Stimulated activated CD4-positive, alpha-beta T cell treated with anti-CD3 and anti-CD28 coated beads, Interleukin-15, amount 100 ng/mL, for 1 hour (primary cell): ENCODE measurements at places on chromosomes 4 and X.

DNA sequence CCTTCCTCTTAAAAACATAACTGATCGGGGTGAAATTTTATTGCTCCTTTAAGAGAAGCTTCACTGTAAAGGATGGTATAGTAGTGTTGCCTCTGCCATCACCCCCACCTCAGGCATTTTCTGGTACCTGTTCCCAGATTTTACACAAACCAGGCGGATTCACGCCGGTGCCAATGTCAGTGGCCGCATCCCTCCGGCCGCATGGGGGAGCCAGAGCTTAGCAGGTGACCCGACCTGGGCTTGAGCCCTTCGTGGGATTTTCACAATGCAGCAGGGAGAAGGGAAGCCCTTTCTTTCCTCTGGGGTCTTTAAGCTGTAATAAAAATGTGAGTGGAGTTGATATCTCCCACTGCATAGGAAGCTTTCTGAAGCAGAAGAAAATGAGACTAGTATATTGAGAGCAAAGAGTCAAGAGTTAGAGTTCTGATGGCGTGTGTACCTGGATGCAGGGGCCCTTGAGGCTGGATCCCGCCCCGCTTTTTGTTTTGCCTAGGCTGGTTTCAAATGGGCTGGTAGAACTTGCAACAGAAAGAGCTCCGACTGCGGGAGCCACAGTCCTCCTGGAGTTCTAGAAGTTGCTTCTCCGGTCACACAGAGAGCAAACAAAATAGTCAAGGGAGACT lies 59.4 kb downstream of the POLR2B start:
- DNase-seq = no peak

DNA sequence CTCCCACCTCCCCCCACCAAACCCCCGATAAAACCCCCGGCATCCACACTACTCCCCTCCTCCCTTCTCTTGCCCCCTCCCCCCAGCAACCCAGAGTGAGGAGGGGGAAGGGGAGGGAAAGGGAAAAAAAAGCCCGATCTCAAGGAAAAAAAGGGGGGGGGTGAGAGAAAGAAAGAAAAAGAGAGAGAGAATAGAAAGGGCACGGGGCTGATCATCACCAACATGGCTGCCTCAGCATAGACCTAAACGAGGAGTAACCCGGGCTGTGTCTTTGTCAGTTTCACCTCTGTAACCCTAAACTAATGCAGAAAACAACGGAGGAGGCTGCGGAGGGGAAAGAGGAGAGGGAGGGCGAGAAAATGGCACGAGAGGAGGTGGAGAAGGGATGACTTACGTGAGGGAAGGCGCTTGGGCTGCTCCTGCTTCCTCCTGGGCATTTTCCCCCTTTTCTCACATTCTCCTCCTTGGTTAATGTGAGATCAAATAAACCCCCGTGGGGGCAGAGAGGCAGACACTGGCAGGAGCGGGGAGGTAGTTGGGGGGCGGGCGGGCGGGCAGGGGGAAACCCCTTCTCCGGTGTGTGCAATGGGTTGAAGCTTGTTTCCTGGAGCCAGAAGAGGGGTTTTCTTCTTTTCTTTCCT lies 532 bp downstream of the ZNF827 start:
- peak; percentile 5 for DNase-seq

DNA sequence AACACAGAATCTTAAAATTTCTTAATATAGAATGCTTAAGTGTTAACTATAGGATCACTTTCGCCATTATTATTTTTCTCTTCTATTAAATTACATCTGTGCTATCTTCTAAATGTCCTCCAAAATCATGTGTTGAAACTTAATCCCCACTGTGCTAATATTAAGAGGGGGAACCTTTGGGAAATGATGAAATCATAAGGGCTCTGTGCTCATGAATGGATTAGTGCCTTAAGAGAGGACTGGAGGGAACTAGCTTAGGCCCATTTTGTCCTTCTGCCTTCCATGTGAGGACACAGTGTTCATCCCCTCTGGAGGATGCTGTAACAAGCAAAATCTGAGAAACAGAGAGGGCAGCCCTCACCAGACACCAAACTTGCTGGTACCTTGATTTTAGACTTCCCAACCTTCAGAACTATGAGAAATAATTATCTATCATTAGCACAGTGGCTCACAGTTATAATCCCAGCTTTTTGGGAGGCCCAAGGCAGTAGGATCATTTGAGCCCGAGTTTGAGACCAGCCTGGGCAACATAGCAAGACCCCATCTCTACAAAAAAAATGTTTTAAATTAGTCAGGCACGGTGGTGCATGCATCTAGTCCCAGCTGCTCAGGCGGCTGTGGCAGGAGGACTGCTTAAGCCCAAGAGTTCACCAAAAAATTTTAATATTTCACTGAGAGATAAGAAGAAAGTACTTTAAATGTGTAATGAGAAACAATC lies 26.3 kb downstream of the KLHL8 start:
- DNase-seq = no peak

- no peak for DNase-seq
Observed at GRCh38 chrX:133215747-133216146, 2.4 kb downstream of the TFDP3 start.

DNA sequence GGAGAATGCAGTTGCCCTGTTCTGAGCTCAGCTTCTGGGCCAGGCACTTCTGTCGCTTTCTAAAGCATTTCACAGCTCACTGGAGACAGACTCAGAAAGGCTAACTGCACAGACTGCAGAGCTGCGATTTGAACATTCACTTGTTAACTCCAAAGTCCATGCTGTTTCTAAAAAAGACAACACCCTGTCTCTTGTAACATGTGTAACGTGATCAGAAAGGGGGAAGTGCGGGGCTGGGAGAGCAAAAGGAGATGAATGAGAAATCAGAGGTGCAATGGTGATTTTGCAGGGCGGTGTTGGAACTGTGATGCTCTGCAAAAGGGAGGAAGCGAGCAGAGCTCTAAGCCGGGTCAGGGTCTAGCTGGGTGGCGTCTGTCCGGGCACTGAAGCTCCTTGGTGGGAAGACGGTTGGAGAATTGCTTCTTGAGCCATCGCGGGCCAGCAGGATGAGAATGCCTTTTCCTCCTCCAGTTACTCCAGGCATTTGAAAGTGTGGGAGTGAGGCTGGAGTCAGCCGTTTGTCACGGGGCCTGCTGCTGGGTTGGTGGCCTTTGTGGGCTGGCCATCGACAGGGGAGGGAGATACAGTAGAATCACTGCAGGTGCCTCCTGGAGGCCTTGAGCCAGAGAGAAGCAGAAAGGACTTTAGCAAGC lies 20.3 kb downstream of the TBC1D14 start:
- DNase-seq = no peak
